Activated T-cell treated with anti-CD3 and anti-CD28 coated beads for 24 hours (primary cell): ENCODE measurements at places on chromosomes 16 and 17.
A peak's percentile ranks its signal among the peaks of the same experiment; 100 is the strongest.

GRCh38 chr16:67326472-67327309 is at the start of the genes KCTD19 and LRRC36:
KCTD19 (minus strand) TSS chr16:67326741; CDS start chr16:67326707, 34 bp downstream.
LRRC36 (plus strand) TSS chr16:67326815; CDS start chr16:67326863, 48 bp downstream.
- DNase-seq = peak; percentile 59

- DNase-seq = no peak
Measured at GRCh38 chr17:13640551-13640950, 38.8 kb upstream of the HS3ST3A1 start.

DNA sequence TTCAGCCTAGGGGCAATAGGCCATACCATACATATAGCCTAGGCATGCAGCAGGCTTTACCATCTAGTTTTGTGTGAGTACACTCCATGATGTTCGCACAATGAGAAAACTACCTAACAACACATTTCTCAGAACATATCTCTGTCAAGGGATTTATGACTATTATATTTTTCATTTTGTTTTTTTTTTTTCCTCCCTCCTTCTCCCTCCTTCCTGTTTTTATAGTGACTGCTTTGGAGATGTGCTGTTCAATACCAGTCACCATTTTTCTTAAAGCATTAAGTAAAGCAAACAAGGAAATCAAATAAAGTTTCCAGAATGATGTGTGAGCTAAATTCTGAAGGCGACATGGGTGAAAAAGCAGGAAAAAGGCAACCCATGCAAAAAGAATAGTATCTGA is 194.6 kb downstream of the STX8 start:
- DNase-seq = no peak

DNA sequence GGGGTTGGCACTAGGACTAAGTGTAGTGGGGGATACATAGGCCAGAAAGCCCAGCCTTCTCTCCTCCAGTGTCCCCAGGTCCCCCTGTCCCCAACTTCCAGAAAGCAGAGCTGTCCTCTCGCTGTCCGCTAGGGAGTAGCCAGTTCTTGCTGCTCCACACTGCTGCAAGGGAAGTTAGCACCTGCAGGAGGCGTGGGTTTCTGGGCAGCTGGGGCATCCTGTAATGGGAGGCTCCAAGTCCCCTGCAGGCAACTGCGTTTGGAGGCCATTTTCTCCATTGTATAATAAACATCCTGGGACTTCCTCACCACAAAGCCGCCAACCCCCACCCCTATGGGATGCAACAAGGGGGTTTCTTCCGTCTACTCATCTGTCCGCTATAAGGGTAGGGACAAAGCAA is 1.7 kb downstream of the RPRML start:
- no peak for DNase-seq
